CD4-positive, alpha-beta T cell treated with Interleukin-15 for 4 hours (primary cell): ENCODE measurements at places on chromosomes 11 and 22.

DNA sequence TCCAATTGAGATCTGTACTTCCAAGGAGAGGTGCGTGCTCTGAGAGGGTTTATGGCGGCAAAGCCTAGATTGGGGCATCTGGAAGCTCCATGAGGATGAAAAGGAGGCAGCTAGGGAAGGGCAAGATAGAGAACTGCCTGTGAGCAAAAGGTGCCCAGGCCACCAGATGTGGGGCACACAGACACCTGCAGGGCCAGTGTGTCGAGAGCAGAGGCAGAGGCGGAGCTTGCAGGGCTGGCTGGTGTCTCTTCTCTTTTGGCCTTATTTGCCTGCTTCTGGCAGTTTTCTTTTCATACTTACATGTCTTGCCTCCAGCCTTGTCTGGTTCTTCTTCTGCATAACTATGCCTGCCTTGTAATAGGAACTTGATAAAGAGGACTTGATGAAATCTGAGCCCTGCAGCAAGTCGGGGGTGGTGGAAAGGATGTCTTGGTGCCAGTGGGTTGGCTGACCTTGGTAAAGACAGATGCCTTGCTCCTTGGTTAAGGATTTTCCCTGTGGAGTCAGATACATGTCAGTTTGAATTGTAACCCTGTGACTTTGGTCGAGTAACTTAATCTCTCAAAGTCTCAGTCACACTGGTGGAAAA is 680.3 kb downstream of the NTM start:
- DNase-seq: no peak

DNA sequence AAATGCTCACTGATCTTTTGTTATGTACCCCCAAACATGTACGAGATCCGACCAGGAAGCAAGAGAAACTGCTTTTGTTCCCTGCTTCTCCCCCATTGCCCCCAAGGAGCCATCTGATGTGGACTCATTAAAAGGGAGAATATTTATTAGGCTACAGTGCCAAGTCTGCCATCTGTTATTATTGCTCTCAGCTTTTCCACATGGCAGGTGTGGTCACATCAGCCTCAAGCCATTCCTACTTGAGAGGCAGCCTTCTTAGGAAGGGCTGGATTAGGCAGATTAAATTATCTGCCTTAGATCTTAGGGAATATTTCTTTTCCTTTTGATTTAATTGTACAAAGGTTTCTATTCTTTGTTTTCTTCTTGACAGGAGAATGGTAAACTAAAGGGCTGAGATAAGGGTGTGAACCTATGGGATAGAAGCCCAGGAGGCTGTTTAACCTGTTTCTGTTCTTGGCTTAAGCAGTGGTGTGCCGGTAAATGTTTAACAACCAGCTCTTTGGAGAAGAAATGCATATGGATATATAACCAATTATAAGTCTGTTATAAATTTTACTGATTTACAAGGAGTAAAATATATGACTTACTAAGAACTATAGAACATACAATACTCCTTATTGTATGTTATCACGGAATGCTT is 88.8 kb downstream of the PDHX start:
- DNase-seq: no peak

DNA sequence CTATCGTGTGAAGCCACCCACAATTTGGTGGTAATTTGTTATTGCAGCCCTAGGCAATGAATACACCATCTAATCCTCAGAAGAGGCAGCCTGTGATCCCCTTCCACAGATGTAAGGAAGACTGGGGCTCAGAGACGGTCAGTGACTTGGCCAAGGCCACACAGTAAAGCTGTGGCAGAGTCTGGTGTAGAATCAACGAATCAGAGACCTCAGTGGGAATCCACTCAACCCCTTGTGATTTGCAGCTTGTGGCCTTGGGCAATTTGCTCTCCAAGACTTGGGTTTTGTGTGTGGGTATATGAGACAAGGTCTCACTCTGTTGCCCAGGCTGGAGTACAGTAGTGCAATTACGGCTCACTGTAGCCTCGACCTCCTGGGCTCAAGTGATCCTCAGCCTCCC is 1.9 kb downstream of the LGALS2 start:
- DNase-seq: no peak

DNA sequence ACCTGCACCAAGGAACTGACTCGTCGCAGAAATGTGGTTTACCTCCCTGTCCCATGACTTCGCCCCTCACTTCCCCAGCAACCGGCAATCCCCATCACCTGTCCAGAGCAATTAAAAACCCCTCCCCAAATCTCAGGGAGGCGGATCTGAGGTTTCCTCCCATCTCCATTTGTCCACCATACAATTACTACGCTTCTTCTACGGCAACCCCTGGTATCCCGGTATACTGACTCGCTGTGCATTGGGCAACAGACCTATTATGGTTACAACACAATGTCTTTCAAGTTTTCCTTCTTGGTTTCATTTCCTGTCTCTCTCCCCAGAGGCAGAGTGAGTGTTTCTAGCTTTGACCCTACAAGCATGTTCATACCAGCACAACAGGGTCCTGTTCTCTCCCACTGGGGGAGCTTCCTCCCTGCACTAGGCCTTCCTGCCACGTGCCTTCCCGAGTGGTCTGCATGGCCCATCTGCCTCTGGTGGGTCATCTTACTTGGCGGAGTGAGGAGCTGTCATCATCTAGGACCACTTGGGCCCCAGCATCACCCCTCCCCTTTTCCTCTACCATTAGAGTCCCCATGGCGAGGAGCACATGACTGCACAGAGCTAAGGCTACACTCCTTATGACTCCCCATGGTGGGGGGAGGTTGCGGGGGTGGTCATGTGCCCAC is 30.3 kb upstream of the NAP1L4 start:
- DNase-seq: no peak

DNA sequence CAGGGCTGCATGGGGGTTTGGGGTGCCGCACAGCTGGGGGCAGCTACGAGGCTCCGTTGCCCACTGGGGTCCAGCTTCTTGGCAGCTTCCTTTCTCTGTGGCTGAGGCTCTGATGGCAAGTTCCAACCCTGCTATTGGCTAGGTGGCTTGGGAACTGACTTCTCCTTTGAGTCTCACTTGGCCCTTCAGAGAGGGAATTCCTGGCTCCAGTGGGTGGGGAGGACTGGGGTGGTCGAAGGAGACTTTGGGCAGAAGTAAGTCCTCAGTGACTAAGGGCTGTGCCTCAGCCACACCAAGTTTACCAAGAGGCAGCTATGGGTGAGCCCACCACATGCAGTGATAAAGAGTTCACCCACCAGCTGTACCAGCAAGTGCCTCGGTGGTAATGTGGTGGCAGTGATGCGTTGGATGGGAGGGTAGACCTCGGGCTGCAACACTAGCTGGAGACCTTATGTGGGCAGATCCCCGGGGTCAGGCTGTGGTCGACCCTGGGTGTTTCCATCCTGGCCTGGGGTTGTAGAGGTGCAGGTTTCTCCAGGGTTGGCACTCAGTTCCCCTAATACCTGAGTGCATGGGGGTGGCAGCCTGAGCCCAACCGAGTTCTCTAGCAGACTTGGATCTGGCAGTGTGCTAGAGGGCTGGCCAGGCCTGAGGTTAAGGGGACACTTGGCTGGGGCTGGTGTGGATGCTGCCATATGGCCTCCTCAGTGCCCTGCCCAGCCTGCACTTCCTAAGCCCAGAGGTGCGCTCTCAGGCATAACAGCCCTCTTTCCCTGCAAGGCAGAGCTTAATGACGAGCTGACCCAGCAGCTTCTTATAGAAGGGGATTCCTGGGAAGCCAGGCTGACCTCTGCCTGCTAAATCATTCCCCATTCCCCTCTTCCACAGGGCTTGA is 197.0 kb upstream of the CADM1 start:
- DNase-seq: no peak

DNA sequence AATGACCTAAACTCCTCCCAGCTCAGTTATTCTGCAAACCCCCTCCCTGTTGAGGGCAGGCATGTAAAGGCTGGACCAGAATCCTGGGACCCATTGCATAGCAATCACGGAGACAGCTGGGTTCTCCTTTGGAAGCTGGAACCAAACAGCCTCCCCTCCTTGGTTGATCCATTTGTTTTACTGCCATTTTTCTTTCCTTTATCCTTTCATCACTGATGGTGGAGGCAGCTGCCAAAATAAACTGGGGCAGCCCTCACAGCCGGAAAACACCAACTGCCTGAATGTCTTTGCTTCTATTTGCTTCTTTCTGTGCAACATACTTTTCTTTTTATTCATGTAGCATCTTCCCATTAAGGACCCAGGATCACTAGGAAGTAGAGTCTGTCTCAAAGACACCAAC is 150.0 kb upstream of the SYT13 start:
- DNase-seq: no peak
